ENCODE measurements at places on chromosomes 11 and 22.

DNA sequence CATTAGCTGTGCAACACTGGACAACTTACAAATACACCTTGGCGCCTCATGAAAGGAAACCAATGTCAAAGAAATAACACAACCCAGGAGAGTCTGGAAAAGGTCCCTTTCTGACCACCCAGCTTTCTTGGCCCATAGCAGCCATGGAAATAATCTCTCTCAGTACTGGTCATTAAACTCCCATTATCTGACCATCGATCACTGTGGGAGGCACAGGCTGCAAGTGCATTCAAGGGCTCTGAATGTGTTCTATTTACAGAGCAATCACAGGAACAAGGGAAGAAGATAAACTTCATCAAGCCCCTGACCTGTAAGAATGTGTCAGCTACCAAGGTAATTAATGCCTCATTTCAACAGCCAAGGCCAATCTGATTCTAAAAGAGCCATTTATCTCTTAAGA is 40.1 kb downstream of the CTSC start:
- DNase-seq = no peak

GRCh38 chr22:50318698-50319411 is 8.0 kb downstream of the DENND6B start:
- no peak for DNase-seq

DNA sequence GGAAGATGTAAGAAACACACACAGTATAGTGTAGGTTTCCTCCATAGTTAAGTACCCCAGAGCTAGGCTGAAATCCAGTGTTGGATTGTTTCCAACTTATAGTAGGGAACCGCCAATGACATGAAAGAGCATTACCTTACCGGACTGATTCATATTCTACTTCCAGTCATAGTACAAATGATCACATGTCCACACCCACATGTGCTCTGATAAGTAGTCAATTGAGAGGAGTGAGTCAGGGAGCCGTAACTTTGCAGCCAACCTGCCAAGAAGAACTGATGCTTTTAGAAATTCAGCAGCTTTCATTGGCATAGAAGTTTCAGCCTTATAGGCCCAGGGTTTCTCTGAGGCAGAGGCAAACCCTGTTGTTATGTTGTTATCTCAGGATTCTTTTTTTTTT is 240.6 kb downstream of the ETS1 start:
- DNase-seq = no peak

DNA sequence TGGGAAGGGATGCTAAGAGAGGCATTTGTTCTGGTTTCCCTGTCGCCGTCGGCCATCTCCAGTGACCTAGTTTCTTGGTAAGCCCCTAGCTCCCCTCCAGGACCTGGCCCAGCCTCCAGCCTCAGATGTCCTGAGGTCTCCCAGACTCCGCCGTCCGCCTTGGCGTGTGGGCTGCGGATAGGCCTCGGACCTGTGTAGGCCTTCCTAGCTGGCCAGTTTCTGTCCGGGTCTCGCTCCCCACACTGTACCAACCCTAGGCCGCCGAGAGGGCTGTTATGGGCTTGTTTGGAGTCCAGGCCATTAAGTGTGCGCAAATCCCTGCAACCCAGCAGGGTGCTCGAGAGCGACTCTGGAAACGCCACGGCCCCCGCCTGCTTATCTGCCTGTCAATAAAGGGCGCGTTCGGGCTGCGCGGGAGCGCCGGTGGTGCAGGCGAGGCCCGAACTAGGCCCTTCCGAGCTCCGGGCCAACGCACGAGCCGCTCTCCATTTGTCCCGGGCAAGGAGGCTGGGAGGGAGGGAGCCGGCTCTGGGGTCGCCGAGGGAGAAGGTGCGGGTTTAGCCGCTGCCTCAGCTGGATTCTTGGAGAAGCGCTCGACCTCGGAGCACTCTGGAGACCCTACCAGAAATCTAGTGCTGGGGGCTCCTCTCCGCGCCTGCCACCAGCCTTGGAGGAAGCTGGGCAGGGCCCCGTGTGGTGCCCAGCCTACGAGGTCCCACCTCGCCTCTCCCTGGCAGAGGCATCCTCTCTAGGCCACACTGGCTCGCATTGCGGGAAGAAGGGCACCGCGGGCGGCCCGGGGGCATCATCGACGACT is 8.7 kb upstream of the PAX6 start:
- DNase-seq = no peak

DNA sequence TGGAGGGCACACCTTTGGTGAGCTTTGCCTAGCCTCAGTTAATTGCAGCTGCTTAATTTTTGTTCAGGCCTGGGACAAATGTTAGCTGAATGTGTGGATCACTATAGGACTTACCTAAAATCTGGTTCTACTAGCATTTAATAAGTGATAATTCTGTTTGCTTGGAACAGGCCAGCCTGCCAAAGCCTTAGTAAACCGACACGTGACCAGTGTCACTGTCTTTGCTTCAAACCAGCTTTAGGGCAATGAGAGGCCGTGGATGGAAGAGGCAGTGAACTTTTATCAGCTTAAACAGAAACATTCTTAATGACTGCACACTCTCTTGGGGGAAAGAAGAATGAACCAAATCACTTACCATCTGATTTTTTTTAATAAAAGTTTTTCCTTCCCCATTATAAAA is 10.8 kb downstream of the PARVA start:
- no peak for DNase-seq

DNA sequence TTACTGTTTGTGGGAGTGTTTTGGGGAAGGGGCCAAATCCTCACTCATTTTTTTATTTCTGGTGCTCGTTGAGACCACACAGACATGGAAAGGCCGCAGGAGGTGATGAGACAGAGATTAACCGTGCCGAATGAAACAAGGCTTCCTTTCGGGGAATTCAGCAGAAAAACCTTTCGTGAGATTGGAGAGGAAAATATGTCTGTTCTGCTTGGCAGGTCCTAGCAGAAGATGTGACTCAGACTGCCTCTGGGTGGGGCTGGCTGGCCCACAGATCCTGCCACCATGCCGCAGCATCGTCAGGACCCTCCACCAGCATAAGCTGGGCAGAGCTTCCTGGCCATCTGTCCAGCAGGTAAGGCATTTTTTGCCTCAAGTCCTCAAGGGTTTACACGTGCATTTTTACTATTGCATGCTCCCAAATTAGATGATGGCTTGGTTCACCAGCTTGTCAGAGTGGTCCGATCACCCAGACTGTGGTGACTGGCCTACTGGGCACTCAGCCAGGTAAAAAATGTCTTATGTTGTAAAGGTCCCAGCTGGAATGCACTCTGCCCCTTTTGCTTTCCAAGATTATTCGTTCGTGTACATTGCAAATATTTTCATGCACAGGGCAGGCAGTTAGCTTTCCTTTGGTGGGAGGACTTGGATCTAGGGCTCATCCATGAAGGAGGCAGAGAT is 1.5 kb downstream of the DDB2 start:
- DNase-seq = no peak

Measured in NCI-H1048 (cell line).